Stimulated activated CD8-positive, alpha-beta memory T cell treated with anti-CD3 and anti-CD28 coated beads, Interleukin-4, amount 100 ng/mL, for 48 hours (primary cell): ENCODE measurements at places on chromosomes 16 and 17.

DNA sequence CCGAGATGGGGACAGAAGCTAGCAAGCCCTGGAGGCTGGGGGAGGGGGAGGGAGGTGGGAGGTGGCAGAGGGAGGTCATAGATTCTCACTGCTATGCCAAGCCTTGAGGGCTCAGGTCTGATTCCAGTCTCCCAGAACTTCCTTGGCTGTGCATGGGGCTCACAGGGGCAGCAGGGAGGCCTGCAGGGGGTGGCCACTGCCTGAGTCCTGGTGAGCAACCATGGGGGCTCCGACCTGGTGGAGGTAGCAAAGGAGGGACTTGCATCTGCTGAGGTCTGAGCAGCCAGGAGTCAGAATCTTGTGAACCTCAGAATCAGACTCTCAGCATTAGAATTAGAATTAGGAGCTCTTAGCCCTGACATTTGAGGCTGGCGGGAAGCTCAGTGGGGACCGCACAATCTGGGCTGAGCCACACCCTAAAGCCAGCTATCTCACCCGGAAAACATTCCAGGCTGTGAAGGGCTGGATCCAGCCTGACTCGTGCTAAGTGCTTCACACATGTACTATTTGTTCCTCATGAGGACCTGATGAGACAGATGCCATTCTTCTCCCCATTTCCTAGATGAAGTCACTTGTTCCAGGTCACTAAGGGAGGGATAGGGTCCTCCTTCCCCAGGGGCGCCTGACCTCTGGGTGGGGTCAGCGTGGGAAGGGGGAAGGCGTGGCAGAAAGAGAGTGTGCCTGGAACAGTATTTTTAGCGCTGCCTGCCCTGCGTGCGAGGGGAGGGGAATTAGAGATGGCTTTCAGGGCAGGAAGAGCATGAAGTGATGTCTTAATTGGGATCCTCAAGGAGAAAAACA is 17.3 kb upstream of the KCNJ12 start:
- no peak for DNase-seq

DNA sequence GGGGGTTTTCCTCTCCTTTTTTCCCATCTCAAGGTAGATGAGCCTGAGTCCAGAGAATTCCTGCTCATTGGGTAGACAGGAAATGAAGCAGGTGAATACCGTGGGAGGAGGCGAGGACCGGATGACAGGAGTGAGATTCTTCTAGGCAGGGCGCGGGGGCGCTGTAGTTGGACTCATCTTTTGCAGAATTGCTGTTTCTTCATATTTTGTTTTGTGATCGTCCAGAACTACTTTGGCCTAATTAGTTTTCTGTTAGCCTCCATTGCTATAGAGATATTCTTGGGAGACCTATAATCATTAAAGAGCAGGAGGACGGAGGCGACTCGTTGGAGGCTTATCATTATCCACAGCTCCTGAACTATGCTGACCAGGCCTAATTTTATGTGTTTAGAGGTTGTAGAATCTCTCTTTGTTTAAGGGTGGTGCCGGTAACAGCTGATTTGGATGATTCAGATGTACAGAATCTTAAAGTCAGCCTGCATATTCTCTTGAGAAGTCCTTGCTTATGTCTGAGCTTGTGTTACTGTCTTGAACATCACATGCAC is 650 bp downstream of the ATP6V0A1 start:
- DNase-seq: peak; percentile 61

DNA sequence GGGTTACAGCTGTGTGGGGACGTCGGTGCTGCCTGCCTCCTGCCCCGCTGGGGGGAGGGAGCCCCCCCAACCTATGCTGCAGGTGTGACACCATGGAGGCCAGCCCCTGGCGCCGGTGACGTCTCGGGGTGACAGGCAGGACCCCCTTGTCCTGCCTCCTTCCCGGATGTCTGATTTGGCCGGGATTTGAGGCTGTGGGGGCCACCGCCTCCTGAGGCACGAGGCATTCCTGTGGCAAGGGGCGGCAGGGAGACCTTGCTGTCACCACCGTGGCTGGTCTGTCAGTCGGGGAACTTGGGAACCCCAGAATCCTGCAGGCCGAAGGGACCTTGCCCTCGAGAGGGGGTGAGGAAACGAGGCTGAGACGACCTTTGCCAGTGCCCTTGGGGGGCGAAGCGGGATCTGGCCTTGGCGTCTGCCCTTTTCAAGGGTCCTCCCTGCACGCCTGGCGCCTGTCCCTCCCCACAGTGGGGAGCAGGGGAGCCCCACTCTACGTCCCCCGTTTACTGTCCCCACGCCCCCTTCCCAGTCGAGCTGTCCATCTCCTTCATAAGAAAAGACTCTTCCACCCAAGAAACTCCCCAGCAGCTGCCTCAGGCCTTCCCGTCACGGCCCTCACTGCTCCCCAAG is 74.4 kb downstream of the METRNL start:
- no peak for DNase-seq

DNA sequence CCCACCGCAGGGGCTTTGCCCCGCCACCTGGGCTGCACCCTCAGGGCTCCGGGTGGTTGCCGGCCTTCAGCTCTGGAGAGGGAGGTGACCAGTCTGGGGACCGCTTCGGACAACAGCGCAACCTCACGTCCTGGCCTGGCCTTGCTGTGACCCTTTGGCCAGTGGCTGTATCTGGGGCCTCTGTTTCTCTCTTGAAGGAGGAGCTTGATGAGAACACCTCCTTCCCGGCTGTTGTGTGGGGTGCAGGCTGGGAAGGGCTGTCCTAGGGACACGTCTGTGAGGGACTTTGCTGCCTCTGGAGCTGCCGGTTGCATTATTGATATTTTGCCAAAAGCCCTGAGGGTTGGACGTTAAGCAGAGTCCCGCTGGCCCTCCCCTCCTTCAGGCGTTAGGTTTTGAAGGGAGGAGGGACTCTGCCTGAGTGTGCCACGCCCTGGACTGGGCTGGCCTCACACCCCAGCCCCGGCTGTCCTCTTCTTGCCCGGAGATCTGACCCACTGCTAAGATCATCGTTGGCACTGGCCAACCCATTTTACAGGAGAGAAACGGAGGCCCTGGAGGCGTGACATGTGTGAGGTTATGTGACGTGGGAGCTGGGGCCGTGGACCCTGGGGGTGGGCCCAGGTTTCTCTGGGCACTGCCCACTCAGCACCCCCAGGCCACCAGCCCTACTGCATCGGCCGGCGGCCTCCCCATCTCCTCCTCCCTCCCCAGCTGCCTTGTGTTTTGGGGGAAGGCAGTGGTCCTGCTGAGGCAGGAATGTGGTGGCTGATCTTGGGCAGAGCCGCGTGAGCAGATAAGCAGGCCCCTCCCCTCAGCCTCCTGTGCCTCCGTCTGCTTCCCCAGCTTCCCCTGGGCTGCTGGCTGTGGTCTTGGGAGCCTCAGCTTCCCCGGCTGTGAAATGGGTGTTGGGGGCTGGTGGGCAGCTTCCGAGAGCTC is 8.5 kb downstream of the ZFPM1 start:
- no peak for DNase-seq

DNA sequence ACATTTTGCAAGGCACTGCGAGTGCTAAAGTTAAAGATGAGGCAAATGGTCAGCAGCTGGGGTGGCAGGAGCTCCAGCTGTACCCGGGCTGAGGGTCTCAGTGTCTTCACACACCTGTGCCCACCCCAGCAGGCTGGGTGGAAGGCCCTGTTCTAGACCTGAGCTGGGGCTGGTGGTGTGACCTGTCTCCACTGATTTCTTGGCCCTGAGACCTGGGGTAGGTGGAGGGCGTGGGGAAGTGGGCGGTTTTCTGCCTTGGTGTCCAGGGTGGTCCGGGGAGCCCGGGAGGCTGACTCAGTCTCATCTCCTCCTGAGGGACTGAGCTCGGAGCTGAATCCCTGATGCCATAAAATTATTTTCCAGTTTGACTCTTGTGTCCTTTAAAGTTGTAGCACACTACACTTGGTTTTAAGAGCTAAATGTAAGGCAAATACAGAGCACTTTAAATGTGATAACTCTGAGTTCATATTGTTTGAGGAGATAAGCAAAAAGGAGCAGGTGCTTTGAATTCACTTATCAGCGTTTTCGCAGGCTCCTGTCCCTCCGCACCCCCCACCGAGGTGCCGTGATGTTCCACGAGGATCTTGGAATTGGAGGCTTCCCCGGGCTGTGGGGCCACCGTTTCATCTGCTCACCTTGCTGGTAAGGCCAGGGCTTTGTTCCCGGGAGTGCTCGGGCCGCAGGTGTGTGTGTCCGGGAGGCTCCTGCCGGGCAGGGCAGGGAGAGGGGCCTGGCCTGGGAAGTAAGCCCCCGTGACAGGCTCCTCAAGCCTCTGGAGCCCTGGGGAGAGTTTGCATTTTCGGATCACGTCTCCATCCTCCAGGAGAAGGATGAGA is 117.0 kb downstream of the AATF start:
- DNase-seq: no peak

- DNase-seq: peak; percentile 74
These were observed 102.6 kb downstream of the ZNF778 start for GRCh38 chr16:89319886-89320781.

- no peak for DNase-seq
These were observed 40.0 kb downstream of the SMARCE1 start for GRCh38 chr17:40607641-40608040.

DNA sequence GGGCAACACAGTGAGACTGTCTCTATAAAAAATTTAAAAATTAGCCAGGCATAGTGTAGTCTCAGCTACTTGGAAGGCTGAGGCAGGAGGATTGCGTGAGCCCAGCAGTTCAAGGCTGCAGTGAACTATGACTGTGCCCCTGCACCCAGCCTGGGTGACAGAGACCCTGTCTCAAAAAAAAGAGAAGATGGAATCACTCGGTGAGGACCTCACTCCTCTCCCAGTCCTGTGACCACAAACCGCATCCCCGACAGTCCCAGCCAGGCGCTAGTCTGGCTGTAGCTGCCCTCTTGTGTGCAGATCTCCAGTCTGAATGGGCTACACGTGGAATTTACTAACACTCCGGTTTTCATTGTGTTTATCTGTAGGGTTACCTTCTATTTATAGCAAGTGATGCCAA is 11.1 kb downstream of the DEXI start:
- no peak for DNase-seq

DNA sequence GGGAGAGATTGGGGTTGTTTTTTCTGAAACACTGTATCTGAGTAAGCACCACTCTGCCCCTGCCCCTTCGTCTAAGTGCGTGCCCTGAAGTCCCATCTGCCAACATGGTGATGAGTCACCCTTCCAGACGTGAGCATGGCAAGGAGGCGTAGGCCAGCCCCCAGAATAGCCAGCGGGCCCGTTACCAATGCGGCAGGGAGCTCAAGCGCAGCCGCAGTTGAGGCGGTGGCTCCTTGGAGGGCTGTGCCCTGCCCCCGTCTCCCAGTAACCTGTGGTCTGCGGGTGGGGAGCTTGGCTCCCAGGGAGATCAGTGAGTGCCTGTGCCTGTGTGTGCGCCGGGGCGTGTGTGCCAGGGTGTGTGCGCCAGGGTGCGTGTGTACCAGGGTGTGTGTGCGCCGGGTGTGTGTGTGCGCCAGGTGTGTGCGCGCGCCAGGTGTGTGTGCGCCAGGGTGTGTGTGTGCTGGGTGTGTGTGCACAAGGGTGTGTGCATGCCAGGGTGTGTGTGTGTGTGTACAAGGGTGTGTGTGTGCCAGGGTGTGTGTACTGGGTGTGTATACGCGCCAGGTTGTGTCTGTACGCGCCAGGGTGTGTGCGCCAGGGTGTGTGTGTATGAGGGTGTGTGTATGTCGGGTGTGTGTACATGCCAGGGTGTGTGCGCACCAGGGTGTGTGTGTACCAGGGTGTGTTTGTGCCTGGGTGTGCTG is 98.6 kb upstream of the CHMP6 start:
- peak; percentile 68 for DNase-seq

DNA sequence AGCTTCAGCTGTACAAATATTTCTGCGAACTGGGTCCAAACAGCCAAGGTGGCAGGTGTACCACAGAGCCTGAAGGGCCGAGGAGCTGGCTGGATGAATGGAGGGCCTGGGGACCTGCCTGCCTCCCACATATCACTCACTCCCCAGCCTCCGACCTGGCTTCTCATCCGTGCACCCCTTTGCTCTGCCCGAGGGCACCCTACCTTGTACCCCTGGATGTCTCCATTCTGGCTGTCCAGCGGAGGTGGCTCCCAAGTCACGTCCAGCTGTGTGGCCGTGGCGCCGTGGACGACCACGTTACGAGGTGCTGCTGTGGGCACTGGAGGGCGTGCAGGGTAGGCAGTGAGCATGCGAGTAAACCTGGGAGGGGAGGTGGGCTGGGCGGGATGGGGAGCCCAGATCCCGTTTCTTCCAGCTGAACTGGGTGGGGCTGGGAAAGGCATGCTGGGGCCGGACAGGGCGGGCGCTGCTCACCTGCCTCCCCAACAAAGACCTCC is 67.2 kb upstream of the CDC42EP4 start:
- DNase-seq: no peak

GRCh38 chr17:15403276-15403939 is 62.0 kb upstream of the TEKT3 start:
- DNase-seq: no peak
